ENCODE measurements at places on chromosomes 6 and 20.

GRCh38 chr20:17443131-17443858 lies 87.9 kb downstream of the BFSP1 start:
- DNase-seq, result no peak

GRCh38 chr6:98986071-98986615 lies 38.4 kb upstream of the FBXL4 start:
- DNase-seq, result peak; percentile 98

- DNase-seq, result no peak
Observed at GRCh38 chr6:149221774-149222070, 95.8 kb upstream of the TAB2 start.

GRCh38 chr20:58408603-58409246 lies 19.7 kb downstream of the VAPB start:
- DNase-seq, result peak; percentile 87

GRCh38 chr20:50368813-50369224 lies 141.4 kb upstream of the PTPN1 start:
- DNase-seq, result no peak

- no peak for DNase-seq
Observed at GRCh38 chr6:9914951-9915350, 499.9 kb downstream of the TFAP2A start.

DNA sequence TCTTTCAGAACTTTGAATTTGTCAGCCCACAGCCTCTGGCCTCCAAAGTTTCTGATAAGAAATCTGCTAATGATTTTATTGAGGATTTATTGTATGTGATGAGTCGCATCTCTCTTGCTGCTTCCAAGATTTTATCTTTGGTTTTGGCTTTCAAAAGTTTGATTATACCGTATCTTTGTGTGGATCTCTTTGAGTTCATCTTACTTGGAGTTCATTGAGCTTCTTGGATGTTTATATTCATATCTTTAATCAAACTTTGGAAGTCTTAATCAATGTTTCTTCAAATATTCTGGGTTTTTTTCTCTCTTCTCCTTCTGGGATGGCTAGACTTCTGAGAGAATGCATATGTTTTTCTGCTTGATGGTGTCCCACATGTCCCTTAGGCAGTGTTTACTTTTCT lies 3.3 kb upstream of the ASIP start:
- no peak for DNase-seq

DNA sequence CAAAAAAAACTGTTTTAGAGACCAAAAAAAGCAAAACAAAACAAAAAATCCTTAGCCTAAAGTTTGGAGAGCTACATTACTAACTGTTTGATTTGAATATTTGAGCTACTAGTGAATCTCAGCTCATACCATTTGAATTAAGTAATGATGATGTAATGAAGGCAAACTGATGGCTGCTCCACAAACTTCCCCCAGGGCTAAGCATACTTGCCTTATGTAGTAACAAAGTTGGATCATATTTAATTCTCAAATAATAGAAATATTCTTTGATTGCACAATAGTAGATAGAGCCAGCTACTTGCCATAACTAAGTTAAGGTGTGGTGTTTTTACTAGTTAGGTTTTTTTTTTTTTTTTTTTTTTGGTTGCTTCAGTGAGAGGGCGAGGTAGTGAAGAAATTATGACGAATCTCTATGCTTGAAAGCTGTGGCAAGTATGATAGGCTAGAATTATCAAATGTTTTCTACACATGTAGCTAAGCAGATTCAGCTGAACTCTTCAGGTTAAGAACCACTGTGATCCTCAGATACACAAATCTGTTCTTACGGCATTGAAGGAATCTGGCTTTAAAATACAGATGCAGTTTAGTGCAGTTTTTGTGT lies 2.9 kb downstream of the RAB32 start:
- peak; percentile 60 for DNase-seq

DNA sequence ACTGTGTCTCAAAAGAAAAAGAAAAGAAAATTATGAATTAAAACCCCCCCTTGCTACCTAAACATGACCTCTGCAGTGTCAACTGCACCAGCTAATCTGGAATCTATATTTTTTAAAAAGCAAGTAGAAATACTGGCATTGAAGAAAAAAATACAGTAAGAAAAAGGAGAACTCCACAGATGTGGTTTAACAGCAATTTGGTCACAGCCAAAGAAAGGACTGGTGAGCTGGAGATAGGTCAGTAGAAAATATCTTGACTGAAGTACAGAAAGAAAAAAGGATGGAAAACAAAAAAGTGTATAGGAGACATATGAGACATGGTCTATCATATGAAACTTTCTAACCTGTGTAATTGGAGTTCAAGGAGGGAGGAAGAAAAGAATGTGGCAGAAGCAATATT lies 44.1 kb upstream of the ERVFRD-1 start:
- DNase-seq, result no peak

DNA sequence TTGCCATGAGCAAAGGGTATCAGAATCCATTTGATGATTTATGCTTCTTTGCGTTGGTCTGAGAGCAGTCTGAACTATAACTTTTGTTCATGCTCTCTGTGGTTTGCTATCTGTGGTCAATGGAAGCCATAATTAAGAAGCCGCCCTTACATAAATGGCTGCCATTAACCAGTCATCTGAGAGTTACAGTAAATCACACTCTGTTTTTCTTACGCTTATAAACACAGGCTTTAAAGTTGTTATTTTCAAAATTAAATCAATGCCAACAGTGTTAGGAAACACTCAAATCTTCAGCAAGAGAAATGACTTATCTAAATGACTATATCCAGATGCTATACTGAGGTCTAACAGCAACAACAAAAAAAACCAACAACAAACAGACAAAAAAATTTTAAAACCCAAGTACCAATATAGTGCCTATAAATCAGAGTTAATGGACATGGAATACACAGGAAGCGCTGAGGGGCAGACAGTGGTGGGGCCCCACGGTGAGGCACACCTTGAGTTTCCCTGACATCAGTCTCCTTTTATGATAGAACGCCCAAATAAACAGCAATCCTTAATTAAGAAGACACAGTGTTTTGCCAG lies 108.0 kb upstream of the C6orf118 start:
- peak; percentile 69 for DNase-seq

GRCh38 chr6:105784179-105784578 lies 302.0 kb upstream of the PRDM1 start:
- no peak for DNase-seq

DNA sequence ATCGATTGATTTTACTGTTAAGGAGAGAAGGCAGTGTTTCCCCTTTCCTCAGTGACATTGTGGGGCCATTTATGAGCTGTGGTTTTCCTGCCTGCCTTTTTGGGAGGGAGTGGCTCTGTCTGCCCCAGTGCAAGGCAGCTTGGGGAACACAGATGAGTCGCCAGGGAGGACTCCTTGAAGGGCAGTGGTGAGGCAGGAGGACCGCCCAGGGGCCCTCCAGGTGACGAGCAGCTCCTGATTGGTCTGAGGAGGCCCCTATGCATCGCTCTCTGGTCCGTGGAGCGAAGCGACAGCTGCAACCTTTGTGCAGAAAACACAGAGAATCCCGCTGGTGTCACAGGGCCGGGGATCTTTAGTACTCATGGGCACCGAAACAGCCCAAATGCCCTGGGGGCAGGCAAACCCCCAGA lies 100.3 kb downstream of the TMEM242 start:
- DNase-seq, result no peak

GRCh38 chr6:138818496-138819194 lies 22.8 kb downstream of the ECT2L start:
- DNase-seq, result no peak

- DNase-seq, result no peak
Observed at GRCh38 chr6:158029668-158030230, 48.1 kb downstream of the SYNJ2 start.

DNA sequence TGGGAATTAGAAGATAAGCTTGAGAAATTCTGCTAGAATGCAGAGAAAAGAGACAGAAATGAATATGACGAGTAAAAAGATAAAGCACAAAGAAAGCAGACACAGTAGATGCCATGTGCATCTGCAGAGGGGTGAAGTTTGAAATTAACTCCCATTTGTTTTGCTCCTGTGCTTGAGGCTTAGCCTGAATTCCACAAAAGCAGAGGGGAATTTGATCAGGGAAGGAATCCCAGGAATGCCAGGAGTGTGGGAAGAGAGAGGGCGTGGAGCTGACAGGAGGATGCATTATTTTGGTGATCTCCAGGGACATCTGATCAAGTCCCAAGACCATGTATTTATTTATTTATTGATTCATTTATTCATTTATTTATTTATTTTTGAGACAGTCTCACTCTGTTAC lies 55.6 kb downstream of the SLC22A1 start:
- no peak for DNase-seq

GRCh38 chr20:59808729-59809381 lies 124.6 kb downstream of the SYCP2 start:
- DNase-seq, result no peak

DNA sequence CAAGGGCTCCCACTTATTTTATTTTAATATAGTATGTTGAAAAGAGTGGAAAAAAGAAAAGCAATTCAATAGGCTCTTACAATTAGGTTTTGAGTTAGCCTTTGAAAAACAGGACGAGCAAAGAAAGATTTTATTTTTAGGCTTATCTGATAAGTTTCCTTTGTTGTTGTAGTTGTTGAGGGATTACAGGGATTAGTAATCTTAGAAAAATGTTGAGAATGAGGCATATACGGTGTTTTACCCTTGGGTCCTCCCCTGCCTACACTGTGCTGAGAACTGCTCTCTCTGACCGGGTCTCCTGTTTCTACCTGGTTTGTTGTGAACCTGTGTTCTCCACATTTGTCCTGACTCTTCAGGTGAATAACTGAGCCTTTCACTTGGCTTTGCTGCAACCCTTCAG lies 16.7 kb downstream of the TRAPPC3L start:
- DNase-seq, result no peak

DNA sequence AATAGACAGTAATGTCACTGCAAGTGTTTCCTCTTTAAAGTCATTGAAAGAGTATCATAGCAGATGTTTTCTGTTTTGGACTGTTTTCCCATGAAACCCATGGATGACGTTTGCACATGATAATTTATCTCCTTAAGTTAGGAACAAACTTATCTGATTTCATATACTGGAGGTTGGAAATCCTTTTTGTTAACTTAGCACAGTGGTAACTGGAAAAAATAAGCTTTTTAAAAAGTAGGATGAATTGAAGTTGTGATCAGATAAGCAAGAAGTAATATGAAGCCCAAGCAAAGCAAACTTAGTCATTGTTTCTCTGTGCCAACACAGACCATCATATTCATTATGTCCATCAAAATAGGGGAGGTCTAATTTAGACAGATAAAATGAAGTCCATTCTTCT lies 61.6 kb downstream of the PLCB4 start:
- DNase-seq, result peak; percentile 45

- DNase-seq, result no peak
Observed at GRCh38 chr6:169960521-169960885, 209.1 kb downstream of the ERMARD start.

GRCh38 chr6:14673201-14673600 lies 555.6 kb downstream of the CD83 start:
- no peak for DNase-seq

DNA sequence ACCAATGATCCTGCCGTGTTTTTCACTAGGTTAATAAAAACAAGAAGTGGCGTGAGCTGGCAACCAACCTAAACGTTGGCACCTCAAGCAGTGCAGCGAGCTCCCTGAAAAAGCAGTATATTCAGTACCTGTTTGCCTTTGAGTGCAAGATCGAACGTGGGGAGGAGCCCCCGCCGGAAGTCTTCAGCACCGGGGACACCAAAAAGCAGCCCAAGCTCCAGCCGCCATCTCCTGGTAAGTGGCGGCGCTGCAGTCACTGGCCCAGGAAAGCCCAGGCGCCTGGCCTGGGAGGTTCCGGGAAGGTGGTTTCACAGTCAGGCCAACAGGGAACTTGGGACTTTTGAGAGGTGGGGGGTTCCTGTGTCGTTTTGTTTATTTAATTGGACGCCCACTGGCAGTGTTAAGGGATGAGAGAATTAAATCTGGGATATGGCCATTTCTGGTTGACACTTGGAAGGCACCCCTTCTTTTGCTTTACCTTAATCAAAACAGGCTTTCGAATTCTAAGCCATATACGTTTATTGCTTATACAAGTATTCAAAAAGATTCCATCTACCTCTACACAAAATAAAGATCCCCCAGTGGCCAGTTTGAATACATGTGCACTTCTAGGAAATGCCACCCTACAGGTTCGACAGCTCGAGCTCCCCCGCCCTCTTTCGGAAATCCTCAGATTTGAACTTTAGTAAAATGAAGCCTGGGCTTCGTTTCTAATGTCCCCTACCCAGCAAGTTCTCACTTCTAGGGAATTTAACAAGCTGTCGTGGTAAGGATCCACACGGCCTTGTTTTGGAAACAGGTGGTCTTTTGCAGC lies 138.9 kb downstream of the TMEM242 start:
- peak; percentile 44 for DNase-seq

DNA sequence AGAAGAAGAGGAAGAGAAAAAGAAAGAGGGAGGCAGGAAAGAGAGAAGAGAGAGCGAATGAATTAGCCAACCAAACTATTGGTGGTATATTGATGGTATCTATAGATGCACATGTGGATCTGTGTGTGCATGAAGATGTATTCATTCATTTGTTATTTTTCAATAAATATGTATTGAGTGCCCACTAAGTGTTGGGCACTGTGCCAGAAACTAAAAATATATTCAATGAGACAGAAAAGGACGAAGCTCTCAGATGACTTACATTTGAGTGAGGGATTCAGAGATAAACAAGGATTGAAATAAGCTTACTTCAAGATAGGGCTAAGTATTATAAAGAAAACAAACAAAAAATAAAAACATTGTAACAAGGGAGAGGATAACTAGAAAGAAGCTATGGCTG lies 154.9 kb downstream of the TSHZ2 start:
- no peak for DNase-seq

DNA sequence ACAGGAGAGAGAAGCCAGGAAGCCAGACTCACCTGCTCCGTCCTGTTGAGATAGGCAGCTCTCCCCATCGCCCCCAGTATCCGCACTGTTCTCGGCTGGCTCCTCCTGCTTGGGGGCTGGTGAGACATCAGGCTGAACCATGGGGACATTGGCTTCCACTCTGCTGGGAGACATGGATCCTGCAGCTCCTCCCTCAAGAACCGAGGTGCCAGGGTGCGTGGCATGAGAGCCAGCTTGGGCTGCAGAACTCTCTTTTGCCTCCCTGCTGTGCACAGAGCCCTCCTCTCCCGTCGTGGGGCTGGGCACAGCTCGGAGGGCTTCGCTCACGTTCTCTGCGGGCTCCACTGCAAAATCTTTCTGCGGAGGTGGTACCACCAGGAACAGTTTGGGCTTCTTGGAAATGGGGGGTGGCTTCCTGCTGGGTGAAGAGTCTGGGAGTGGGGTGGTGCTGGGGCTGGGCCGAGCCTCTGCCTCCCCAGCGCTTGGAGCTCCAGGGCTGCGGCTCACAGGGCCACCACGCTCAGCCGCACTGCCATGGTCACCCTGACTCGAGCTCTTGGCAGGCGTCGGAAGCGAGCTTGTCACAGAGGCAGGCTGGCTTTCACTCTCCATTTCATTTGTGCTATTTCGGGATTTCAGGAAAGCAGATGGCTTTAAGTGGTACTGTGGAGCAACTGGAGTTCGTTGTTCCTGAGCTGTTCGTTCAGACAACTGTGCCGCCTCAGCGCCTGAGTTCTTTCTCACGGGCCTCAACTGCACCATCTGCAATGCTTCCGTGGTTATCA lies 26.5 kb downstream of the HEBP2 start:
- no peak for DNase-seq

- DNase-seq, result no peak
Observed at GRCh38 chr6:143696664-143697000, 18.9 kb downstream of the PHACTR2 start.

All from foreskin melanocyte (primary cell).